ENCODE measurements at places on chromosomes 13 and 19. TPM values are rescaled to one million over a fixed set of nuclear protein-coding genes. Genes with fewer than 3 reads are reported as not detected.
A peak's percentile ranks its signal among the peaks of the same experiment; 100 is the strongest.

GRCh38 chr13:109968876-109969577 is 182.6 kb upstream of the IRS2 start:
- H3K4me1 ChIP-seq: no peaks in the 10 kb centered on the region
- no peaks in the 10 kb centered on the region for H3K36me3 ChIP-seq
- DNase-seq: no peak
- H3K27ac ChIP-seq: no peak overlapping the region
- no peak overlapping the region for H3K4me3 ChIP-seq
- no peaks in the 10 kb centered on the region for H3K27me3 ChIP-seq

DNA sequence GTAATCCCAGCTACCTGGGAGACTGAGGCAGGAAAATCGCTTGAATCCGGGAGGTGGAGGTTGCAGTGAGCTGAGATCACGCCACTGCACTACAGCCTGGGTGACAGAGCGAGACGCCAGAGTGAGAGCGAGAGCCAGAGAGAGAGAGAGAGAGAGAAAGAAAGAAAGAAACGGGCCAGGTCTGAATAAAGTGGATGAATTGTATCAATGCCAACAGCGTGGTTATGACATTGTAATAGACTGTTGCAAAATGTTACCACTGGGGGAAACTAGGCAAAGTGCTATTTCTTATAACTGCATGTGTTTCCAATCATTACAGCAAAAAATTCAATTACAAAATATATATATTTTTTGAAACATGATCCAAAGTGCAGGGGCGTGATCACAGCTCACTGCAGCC is 11.8 kb upstream of the BTBD2 start:
- no peak overlapping the region for H3K27ac ChIP-seq
- no peak overlapping the region for H3K4me3 ChIP-seq
- no peaks in the 10 kb centered on the region for H3K27me3 ChIP-seq
- no peak for DNase-seq
- H3K36me3 ChIP-seq: no peaks in the 10 kb centered on the region
- H3K4me1 ChIP-seq: peaks cover 17% of the 10 kb centered on the region

- H3K4me3 ChIP-seq: no peak overlapping the region
- H3K36me3 ChIP-seq: no peaks in the 10 kb centered on the region
- H3K27ac ChIP-seq: peak overlapping the region; percentile 86
- no peaks in the 10 kb centered on the region for H3K27me3 ChIP-seq
- no peak for DNase-seq
Measured at GRCh38 chr13:51585696-51586095, 1.4 kb downstream of the WDFY2 start.

- peak overlapping the region; percentile 22 for H3K27ac ChIP-seq
- H3K27me3 ChIP-seq: no peaks in the 10 kb centered on the region
- H3K4me1 ChIP-seq: peaks cover 5% of the 10 kb centered on the region
Measured at GRCh38 chr13:98824376-98825160, 72.1 kb upstream of the SLC15A1 start.

The TTC9B gene
- total RNA-seq: not detected

The URAD gene
- total RNA-seq: not detected

The VSIG10L gene
- 1.6 TPM for total RNA-seq

All from spleen (tissue), 13 donors.